ENCODE measurements at places on chromosomes 12 and 14. TPM values are rescaled to one million over a fixed set of nuclear protein-coding genes. Genes with fewer than 3 reads are reported as not detected.
A peak's percentile ranks its signal among the peaks of the same experiment; 100 is the strongest.

DNA sequence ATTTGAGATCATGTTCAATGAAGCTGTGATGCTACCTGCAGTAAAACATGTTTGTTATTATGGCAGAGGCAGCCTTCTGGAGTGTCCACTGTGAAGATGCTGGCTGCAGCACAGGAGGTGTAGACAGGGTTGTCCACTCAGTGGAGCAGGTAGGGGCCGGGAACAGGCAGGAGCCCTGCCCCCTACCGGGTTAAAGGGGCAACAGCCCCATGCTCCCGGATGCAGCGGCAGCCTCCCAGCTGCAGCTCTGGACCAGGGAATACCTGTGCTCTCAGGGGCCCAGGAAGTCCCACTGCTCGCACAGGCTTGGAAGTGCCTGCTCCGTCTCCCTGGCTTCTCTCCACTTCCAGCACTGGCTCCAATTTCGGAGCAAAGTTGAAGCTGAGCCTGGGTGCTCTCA is 401.6 kb downstream of the FOXG1 start:
- no peaks in the 10 kb centered on the region for H3K27me3 ChIP-seq
- H3K4me1 ChIP-seq: no peaks in the 10 kb centered on the region
- no peak overlapping the region for H3K27ac ChIP-seq
- H3K4me3 ChIP-seq: no peak overlapping the region
- no peak for DNase-seq

The GLT1D1 gene
- not detected for total RNA-seq

DNA sequence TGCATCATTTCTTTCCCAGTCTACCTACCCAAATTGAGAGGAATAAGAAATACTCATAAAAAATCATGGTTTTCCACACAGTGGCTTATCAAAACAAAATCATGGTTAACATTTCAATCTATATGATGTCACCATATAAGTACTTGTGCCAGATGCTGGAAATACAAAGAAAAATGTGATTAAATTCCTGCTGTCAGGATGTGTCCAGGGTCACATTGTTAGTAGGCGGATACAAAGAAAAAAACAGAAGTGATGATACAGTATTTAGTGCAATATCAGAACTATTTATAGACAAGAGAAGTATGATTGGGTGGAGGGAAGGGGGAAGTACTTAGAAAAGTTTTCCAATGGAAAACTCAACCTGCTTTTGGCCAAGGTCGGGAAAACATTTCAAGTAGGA is 47.0 kb upstream of the OR6J1 start:
- H3K4me1 ChIP-seq: peaks cover 8% of the 10 kb centered on the region
- no peak overlapping the region for H3K27ac ChIP-seq
- no peak overlapping the region for H3K4me3 ChIP-seq
- H3K27me3 ChIP-seq: peaks cover 39% of the 10 kb centered on the region

DNA sequence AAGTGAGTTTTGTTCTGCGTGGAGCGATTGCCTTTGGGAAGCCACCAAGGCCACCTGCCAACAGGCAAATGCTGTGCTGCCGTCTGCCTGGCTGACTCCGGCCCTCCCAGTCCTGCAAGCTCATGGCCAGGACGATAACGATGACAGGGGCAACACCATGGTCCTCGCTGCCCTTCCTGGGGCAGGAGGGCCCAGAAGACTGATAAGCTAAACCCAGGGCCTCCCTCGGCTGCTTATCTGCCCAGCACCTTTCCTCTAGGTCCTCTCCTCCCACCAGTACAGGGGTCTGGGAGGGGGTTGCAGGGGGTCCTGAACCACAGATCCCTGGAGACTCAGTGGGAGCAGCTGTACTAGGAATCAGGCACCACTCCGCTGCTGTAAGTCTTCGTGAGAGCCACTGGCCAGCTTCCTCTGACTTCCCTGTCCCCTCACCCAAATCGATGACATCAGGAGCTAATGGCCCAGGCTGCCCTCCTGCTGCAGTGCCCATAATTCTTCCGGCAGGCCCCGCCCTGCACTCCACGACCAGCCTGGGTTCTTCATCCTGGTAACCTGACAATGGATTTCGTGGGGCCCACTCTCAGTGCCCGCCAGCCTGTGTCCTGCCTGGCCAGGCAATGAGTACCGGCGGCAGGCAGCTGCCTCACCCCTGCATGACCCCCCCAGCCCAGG is 5.1 kb downstream of the ANKRD9 start:
- peaks cover 10% of the 10 kb centered on the region for H3K4me1 ChIP-seq
- no peak overlapping the region for H3K4me3 ChIP-seq
- no peak for DNase-seq
- no peaks in the 10 kb centered on the region for H3K27me3 ChIP-seq

The SPX gene
- total RNA-seq: 0.94 TPM

The PLEKHG7 gene
- not detected for total RNA-seq

DNA sequence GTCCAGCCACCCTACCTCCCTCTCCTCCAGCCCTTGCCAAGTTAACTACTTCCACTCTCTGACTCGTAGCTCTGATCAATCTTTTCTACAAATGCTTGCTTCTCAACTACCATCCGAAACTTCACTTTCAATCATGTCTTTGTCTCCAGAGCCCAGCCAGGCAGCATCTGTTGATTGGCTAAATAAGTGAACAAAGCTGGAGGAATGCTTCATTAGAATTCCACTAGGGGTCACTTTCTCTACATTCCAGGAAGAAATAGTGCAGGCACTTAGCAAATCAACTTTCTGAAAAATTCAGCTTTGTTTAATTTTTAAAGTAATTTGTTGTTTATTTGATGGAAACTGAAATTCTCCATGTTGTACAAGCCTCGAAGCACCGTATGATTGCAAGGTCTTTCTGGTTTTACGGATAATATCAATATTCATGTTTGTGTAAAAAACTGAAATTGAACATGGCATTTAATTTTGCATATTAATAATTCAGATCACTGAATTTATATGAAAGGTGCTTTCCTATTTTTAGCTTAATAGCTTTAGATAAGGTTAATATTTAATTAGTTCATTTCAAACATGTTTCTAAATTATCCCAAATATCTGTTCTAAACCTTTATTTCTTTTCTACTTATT is 32.4 kb upstream of the HELB start:
- H3K4me1 ChIP-seq: peaks cover 4% of the 10 kb centered on the region
- H3K36me3 ChIP-seq: no peaks in the 10 kb centered on the region
- H3K27ac ChIP-seq: no peak overlapping the region
- H3K4me3 ChIP-seq: no peak overlapping the region

The OASL gene
- total RNA-seq: 26.5 TPM

DNA sequence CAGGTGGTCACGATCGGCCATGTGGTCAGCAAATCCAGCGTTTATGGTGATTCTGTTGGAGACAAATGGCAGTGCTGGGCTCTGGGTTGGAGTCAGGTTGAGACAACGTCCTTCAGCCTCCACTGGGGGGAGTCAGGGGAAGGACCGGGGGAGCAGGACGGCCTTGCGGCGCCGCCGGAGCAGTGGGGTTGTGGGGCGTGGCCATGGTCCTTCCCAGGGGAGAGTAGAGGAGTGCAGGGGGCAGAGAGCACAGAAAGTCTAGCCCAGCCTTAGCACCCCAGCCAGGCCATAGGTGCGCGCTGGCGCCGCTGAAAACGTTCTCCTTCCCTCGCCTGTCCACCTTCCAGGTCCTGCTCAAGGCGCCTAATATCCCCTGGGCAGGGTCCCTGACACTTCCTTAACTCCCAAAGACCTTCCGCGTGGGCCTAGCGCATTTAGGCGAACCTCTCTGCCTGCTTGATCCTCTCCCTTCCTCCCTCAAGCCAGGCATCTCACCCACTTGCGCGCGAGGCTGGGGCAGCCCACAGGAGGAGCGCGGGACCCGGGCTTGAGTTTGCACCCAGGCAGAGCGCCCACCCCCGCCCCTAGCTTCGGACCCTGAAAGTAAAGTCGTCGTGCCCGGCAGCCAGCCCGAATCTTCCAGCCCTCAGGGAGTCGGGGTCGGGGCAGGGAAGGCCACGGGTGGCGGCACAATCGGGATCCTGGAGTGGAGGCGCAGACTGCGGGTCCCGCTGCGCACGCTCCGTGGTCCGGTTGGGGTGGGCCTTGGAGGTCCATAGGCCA is 3.1 kb upstream of the KIF26A start:
- H3K4me3 ChIP-seq: peak overlapping the region; percentile 20
- H3K27ac ChIP-seq: no peak overlapping the region
- H3K4me1 ChIP-seq: peaks cover 8% of the 10 kb centered on the region
- H3K27me3 ChIP-seq: peaks cover 46% of the 10 kb centered on the region
- no peaks in the 10 kb centered on the region for H3K36me3 ChIP-seq

GRCh38 chr14:20387576-20387975 is 25.7 kb downstream of the TEP1 start:
- H3K27me3 ChIP-seq: no peaks in the 10 kb centered on the region
- H3K27ac ChIP-seq: no peak overlapping the region
- no peak overlapping the region for H3K4me3 ChIP-seq
- H3K36me3 ChIP-seq: peaks cover 66% of the 10 kb centered on the region
- H3K4me1 ChIP-seq: no peaks in the 10 kb centered on the region
- DNase-seq: no peak

- DNase-seq: no peak
- no peaks in the 10 kb centered on the region for H3K36me3 ChIP-seq
- peaks cover 5% of the 10 kb centered on the region for H3K27me3 ChIP-seq
- H3K4me3 ChIP-seq: no peak overlapping the region
Measured at GRCh38 chr14:72636871-72637270, 257.0 kb downstream of the DPF3 start.

GRCh38 chr12:12964255-12964654 is 12.3 kb upstream of the GPRC5D start:
- H3K4me1 ChIP-seq: no peaks in the 10 kb centered on the region
- H3K27me3 ChIP-seq: peaks cover 4% of the 10 kb centered on the region
- no peak overlapping the region for H3K4me3 ChIP-seq

The MGAT2 gene
- 43.7 TPM for total RNA-seq

GRCh38 chr12:120258323-120258896 is 7.1 kb downstream of the PXN start:
- no peak overlapping the region for H3K4me3 ChIP-seq
- peak overlapping the region; percentile 78 for H3K27ac ChIP-seq
- DNase-seq: no peak
- peaks cover 81% of the 10 kb centered on the region for H3K4me1 ChIP-seq
- H3K36me3 ChIP-seq: peaks cover 5% of the 10 kb centered on the region

DNA sequence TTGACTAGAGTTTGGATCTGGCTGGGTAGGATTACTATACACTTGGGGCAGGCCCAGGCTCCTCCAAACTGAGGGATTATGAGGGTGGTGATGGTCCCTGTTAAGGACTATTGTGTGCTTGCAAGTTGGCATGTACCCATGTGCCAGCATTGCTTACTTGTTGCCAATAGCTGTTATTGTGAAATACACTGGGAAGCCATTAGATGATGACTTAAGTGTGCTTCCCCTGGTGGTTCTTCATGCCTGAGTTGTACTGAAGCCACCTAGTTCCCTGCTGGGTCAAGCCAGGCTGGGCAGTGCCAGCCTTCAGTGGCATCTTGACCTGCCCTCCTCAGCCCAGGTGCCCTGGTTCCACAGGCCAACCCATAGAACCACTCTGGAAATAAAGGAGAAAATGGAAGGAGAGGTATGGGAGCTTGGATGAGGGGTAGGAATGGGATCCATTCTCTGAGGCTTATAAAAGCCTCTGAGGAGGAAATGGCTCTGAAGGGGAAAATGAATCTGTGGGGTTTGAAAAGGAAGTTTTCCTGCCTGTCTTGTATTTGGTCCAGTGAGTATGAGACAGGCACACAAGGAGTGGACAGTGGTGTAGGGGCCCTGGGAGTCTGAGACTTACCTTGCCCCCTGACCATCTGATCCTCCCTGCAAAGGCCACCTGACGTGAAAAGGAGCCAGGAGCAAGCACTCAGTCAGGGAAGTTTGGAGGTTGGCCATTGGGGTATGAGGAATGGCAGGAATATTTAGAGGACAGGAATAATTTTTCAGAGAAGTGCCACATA is 724 bp downstream of the LTB4R start:
- H3K36me3 ChIP-seq: peaks cover 18% of the 10 kb centered on the region

GRCh38 chr14:75277008-75277814 is 1.4 kb upstream of the FOS start:
- peak; percentile 69 for DNase-seq
- no peak overlapping the region for H3K27ac ChIP-seq
- H3K27me3 ChIP-seq: peaks cover 15% of the 10 kb centered on the region
- peaks cover 48% of the 10 kb centered on the region for H3K4me1 ChIP-seq

- no peak overlapping the region for H3K4me3 ChIP-seq
- H3K4me1 ChIP-seq: no peaks in the 10 kb centered on the region
- no peak overlapping the region for H3K27ac ChIP-seq
- peaks cover 8% of the 10 kb centered on the region for H3K27me3 ChIP-seq
- DNase-seq: no peak
Measured at GRCh38 chr12:102933168-102933567, 16.1 kb upstream of the PAH start.

GRCh38 chr12:115464111-115464581 is 780.2 kb upstream of the TBX3 start:
- no peak overlapping the region for H3K27ac ChIP-seq
- no peaks in the 10 kb centered on the region for H3K36me3 ChIP-seq
- no peak overlapping the region for H3K4me3 ChIP-seq
- H3K4me1 ChIP-seq: no peaks in the 10 kb centered on the region
- no peaks in the 10 kb centered on the region for H3K27me3 ChIP-seq
- no peak for DNase-seq

GRCh38 chr14:98728024-98728423 is 544.0 kb downstream of the BCL11B start:
- no peaks in the 10 kb centered on the region for H3K36me3 ChIP-seq
- H3K27me3 ChIP-seq: no peaks in the 10 kb centered on the region
- no peak for DNase-seq
- H3K4me3 ChIP-seq: no peak overlapping the region
- H3K4me1 ChIP-seq: no peaks in the 10 kb centered on the region

DNA sequence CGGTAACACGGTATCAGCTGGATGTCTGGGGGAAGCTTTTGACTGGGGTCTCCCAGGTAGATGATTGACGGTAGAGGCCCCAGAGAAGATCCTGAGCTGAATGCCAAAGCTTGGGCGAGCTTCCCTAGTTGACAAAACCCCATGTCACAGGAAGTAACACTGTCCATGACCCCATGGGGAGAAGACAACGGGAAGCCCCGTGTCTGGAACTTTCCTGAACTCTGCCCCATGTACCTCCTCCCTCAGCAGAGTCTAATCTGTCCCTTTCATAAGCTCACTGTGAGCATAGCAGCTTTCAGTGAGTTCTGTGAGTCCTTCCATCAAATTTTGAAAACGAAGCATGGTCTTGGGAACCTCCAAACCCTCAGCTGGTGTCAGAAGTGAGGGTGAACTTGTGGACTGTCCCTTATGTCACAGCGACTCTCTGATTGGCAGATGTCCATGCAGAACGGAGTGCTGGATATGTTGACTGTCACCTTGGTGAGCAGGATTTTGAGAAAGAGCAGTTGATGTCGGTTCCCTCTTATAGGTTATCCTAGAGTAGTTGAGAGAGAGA is 29.7 kb upstream of the BEGAIN start:
- no peaks in the 10 kb centered on the region for H3K36me3 ChIP-seq
- no peak overlapping the region for H3K4me3 ChIP-seq
- no peak for DNase-seq
- H3K4me1 ChIP-seq: peaks cover 16% of the 10 kb centered on the region
